SJSA1 (cell line): ENCODE measurements at places on chromosomes 13 and 19.

- peak; percentile 71 for DNase-seq
These were observed 1.3 kb downstream of the ZIC2 start for GRCh38 chr13:99982731-99983498.

DNA sequence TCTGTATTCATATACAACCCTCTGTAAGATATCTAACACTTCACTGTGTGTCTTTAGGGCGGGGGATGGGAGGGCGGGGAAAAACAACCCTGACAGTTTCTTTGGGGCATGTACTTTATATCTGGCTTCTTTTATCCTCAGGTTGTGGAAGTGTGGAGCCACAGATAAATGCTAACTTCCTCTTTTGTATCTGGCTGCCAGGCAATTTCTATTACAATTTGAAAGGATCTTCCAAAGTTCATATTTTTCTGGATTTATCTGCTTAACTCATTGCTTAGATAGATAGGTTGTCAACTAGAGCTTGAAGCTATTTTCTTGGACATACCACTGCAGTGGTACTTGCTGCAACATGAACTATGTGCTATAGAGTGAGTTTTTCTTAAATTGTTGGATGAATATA lies 393.0 kb downstream of the LMO7 start:
- no peak for DNase-seq

DNA sequence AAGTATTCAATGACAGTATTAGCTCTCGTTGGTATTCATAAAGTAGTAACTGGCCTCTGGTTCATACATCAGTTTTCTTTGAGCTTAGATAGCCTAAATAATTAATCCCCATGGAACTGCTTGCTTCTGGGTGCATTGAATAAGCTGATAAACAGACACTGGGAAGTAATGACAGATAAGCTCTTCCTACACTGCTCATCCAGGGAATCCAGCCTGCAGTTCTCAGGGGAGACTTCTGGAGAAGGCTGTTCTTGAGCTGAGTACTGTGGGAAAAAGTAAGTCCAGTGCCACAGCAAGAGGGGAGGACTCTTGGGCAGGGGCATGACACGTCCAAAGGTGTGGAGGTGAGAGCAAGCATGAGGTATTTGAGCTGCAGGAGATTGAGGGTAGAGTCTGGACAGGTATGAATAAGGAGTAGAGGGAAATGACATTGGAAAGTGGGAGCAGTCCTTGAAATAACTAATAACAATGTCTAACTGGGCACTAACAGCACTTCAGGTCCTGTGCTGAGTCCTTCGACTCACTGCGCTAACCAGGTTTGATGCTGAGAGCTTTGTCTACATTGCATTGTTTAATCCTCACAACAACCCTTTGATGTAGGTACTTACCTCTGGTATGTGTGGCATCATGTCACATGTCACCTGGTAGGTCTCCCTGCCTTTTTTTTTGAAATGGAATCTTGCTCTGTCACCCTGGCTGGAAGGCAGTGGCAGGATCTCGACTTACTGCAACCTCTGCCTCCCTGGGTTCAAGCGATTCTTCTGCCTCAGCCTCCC lies 7.2 kb downstream of the GARRE1 start:
- DNase-seq: no peak

- no peak for DNase-seq
These were observed 7.9 kb upstream of the C3 start for GRCh38 chr19:6728346-6728745.

DNA sequence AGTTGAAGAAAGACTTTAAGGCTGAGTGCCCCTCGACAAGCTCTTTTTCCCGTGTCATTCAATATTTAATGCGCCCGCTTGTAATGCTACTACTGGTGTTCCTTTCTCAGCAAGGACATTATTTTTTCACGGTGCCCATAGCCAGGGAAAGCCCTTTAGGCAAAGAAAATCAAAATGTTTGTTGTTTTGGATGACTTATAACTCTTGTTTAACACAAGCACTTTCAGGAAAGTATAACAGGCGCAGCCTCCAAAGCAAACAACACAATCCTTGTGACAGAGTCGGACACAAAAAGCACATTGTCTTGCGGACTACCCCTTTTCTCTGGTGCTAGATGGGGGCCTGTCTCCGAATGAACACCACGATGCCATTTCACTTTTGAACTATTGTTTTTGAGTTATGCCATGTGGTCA lies 12.4 kb downstream of the ZIC5 start:
- no peak for DNase-seq

- no peak for DNase-seq
These were observed 6.8 kb downstream of the CSNK1G2 start for GRCh38 chr19:1947651-1948209.

DNA sequence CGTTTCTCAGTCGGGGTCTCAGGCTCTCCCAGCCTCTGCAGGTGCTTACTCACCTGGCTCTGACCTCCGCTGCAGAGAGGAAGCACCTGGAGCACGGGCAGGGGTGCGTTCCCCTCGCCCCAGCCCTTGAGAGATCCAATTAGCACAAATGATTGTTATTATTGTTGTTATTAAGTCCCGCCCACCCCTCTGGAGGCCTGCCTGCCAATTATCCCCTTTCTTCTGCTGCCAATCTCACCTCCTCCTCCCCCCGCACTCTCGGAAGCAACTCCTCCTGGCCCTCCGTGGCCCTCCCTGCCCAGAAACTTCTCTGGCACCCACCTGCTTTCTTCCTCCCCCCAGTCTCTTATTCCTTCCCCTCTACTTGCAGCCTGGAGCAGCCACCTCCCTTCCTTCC lies 8.8 kb downstream of the ZNF787 start:
- DNase-seq: no peak

DNA sequence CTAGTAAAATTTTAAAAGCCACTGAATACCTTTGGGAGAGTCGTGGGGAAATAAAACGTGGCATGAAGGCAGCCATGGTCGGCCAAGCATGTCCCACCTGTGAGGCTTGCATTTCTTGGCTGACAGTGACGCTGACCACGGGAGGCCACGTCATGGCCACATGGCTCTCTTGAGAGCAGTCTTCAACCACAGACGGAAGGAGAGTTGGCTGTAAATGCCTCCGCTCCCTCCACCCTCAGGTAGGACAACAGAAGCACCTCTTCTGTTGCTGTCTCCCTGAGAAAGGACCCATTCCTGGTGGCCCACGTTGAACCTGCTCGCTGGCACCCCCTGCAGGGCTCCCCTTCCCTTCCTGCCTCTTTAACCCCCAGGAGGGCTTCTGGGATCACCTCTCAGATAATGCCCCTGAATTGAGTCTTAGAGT lies 10.6 kb upstream of the LRRC25 start:
- no peak for DNase-seq

DNA sequence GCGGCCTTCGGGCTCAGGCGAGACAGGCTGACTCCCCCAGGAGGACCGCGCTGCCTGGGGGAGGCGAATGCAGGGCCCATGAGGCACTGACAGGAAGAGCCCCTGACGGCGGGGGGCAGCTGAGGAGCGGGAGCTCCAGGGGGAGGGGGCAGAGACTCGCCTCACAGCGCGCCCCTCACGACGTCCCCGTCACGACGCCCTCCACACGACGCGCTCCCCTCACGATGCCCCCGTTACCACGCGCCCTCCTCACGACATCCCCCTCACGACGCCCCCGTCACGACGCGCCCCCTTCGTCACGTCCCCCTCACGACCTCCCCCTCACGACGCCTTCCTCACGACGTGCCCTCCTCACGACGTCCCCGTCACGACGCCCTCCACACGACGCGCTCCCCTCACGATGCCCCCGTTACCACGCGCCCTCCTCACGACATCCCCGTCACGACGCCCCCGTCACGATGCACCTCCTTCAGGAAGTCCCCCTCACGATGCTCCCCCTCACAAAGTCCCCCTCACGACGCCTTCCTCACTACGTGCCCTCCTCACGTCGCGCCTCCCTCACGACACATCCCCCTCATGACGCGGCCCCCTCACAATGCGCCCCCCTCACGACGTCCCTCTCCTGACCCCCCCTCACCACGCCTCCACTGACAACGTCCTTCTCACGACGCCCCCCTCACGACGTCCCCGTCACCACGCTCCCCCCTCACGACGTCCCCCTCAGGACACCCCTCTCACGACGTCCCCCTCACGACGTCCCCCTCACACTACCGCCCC lies 99.6 kb downstream of the ING1 start:
- peak; percentile 68 for DNase-seq

GRCh38 chr19:44438441-44438840 lies 9.8 kb downstream of the ZNF229 start:
- DNase-seq: no peak

DNA sequence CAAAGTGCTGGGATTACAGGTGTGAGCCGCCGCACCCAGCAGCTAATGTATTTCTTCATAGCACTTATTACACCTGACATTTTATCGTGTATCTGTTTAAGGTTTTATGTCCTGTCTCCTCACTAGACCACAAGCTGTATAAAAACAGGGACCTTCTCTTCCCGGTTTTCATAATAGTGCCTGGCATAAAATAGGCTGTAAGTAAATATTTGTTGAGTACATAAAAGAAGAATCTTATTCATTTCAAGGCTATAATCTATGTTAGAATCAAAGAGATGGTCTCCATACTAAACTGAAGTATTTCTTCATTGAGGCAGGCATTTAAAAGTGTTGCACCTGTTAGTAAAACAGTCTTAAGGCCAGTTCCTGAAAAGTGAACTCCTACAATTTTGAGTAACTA lies 194.0 kb downstream of the SHISA2 start:
- DNase-seq: no peak

- DNase-seq: no peak
These were observed 5.1 kb upstream of the ZNF77 start for GRCh38 chr19:2949939-2950285.

- DNase-seq: no peak
These were observed 5.1 kb downstream of the ZNF784 start for GRCh38 chr19:55619286-55619685.

DNA sequence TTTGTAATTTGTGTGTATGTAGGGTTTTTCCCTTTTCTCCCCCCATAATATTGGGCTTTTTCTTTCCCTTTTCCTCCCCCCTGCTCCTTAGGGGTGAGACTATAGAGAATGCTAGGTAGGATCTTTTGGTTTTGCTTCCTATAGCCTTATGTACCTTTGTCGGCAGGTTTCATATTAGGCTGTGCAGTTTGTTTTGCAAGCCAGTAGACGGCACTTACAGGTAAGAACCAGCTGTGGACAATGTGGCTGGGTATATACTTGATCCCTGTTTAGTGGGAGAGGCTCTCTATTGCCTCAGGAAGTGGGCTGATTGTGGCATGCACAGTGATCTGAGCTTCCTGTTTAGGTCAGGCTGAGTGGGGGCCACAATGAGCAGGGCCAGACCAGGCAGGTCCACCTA lies 359.2 kb upstream of the OBI1 start:
- DNase-seq: no peak

DNA sequence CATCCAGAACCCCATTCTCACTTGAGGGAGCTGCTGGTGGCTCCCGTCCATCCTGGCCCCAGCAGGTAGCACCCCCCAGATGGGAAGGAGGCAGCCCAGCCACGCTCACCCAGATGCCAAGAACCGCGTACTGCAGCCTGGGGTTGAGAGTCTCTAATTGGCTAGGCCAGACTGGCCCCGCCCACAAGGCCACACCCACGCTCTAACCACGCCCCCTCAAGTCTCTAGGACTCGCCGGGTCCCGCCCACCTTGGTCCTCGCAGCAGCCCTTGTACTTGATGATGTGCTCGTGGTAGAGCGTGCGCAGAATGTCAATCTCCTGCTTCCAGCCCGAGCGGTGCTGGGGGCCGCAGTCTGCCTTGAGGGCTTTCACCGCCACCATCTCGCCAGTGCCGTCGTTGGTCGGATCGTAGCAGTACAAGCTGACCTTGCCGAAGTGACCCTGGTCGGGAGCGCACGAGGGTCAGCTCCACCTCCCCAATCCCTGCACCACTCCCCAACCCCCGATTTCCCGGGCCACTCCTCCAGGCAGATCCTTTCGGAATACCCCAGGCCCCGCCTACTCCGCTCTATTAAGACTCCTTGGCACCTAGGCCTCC lies 14.5 kb upstream of the ICAM3 start:
- DNase-seq: no peak

DNA sequence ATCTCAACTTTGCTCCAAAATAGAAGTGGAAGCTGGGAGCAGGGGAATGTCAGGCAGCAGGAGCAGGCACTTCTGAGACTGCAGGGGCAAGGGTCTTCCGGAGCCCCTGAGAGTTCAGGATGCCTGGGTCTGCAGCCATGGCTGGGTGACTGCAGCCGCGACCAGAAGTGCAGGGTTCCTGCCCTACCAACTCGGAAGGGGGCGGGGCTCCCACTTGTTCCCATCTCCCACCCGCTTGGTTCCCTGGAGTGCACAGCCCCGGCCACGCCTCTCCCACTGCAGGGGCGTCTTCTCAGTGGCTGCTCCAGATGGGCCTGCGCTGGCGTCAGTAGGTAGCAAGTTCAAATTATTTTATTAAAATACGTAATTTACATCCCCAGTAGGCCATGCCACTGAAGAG lies 1631.7 kb downstream of the OLFM4 start:
- no peak for DNase-seq

- no peak for DNase-seq
These were observed 18.9 kb upstream of the SLC39A3 start for GRCh38 chr19:2758601-2759313.

DNA sequence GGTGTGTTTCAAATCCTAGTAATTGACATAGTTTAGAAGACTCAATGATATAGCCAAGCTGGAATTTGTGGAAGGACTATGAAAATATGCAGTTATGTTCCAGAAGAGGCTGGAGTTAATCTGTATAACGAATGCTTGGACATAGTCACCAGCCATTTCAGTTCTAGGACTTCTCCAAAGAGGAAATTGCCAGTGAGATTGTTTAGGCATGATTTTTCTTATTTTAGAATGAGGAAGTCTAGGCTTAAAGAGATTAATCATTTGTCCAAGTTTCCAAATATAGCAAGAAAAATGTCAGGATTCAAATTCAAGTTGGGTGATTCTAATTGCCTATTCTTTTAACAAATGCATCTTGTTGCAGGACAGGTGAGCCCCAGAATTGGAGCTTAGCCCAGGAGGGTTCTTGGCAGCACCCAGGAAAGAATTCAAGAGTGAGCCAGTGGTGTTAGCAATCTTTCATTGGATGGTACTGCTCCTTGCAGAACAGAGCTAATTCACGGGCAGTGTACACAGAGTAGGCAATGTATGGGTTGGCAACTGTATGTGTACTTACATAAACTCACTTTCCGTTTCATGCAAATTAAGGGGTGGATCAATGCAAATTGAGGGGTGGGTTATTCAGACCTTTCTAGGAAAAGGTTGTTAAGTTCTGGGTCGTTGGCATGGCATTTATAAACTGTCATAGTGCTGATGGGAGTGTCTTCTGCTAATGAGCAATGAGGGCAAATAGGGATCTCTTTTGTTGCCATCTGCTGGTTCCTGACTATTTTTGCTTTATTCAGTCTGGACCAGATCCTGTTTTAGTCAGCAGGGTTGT lies 763.1 kb upstream of the SLITRK1 start:
- no peak for DNase-seq

DNA sequence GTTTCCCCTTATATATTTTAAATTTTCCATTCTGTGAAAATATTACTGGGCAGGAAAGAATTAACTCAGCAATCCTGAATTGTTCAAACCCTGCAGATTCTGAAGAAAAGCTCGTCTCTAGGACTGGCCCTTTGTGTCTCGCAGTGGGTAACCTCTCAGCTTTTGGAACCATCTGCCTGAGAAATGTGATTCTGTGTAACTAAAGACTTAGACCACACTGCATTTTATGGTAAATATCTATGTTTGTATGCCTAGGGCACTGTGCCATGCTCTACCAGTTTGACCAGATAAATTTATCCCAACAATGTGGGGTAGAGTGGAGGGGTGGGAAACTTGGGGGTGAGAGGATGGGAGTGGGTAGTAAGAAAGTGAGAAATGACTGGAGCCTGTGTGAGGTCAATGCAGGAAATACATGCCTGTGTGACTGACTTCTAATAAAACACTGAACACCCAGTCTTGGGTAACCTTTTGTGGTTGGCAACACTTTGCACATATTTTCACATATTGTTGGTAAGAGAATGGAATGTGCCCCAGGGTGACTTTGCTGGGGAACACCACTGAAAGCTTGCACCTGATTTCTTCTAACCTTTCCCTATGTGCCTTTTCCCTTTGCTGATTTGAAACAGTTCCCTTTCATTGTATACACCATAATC lies 1181.9 kb downstream of the OLFM4 start:
- DNase-seq: no peak
